Pancreas (tissue), 10 donors: ENCODE measurements at places on chromosomes 2 and 18. TPM values are rescaled to one million over a fixed set of nuclear protein-coding genes. Genes with fewer than 3 reads are reported as not detected.

HSPE1 gene
- total RNA-seq = 40.0 TPM

IL36G gene
- total RNA-seq = not detected

GRCh38 chr2:188984065-188984491 is 9.9 kb downstream of the COL3A1 start:
- DNase-seq = no peak

DNA sequence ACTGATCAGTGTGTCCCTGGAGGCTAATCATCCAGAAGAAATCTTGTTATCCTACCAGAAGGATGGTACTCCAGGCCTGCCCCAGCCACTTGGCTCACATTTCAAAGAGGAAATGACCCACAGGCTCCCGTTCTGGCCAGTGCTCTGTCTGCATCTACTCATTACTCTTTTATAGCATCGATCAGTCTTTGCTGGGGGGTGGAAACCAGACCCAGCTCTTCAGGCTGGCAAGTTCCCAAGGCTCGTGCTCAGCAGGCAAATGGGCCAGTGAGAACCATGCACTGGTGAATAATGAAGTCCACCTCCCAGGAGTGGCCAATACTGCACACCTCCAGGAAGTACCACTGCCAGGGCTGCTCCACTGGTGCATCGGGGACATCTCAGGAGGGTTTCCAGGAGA is 38.8 kb downstream of the DNER start:
- DNase-seq = no peak

- no peak for DNase-seq
Measured at GRCh38 chr2:70397186-70397585, 95.3 kb upstream of the FAM136A start.

DNA sequence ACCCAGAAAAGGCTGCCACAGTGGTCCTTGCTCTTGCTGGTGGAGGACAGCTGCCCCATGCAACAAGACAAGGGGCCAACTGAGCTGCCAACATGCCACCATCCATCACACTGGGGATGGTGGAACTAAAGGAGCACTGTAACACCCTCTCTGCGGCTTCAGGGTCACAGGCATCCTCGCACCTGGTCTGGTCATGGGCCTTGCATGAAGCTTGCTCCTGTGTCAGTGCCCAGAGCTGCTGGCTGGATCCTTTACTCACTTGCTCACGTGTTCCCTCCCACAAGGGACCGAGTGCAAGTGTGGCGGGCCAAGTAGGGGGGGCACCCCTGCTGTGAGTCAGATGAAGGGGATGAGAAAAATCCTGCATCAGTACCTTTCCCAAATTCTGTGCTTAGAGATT is 972.3 kb upstream of the DDX18 start:
- DNase-seq = no peak

- no peak for DNase-seq
Measured at GRCh38 chr2:223654384-223654915, 52.3 kb upstream of the SCG2 start.

GRCh38 chr18:22167471-22168241 is 1.7 kb upstream of the GATA6 start:
- peak; percentile 53 for DNase-seq

GRCh38 chr18:35189510-35189909 is 51.3 kb upstream of the ZNF397 start:
- no peak for DNase-seq

GRCh38 chr2:44707945-44708660 is 233.4 kb upstream of the SIX3 start:
- DNase-seq = no peak

DNA sequence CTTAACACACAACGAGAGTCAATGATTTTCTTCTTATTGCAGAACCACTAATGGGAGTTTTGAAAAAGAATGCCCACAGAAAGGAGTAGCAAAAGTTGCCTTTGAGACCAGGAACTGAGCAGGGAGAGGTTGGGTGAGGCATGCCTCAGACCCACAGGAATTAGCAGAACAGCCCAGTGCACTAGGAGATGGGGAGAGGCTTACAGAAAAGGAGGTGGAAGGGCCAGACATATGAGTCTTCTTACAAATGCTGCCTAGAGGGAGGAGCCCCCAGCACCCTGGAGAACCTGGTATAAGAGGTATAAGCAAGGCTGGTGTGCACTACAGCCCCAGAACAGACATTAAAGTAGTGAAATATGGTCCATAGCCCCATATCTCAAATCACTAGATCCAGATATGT is 162.0 kb downstream of the DTNA start:
- no peak for DNase-seq
